ENCODE measurements at places on chromosomes 5 and 9. TPM values are rescaled to one million over a fixed set of nuclear protein-coding genes. Genes with fewer than 3 reads are reported as not detected.

DNA sequence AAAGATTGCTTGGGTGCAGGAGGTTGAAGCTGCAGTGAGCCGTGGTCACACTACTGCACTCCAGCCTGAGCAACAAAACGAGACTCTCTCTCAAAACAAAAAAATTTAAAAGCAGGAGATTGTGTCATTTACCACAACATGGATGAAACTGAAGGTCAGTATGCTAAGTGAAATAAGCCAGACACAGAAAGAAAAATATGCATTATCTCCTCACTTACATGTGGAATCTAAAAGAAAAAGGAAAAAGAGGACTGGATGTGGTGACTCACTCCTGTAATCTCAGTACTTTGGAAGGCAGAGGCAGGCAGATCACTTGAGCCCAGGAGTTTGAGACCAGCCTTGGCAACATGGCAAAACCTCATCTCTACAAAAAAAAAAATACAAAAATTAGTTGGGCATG lies 146.8 kb upstream of the DAPK1 start:
- H3K4me3 ChIP-seq: no peak overlapping the region
- no peak overlapping the region for H3K27ac ChIP-seq
- H3K4me1 ChIP-seq: no peaks in the 10 kb centered on the region
- no peaks in the 10 kb centered on the region for H3K36me3 ChIP-seq
- no peaks in the 10 kb centered on the region for H3K27me3 ChIP-seq

- peaks cover 50% of the 10 kb centered on the region for H3K4me1 ChIP-seq
- DNase-seq: no peak
- peak overlapping the region; percentile 69 for H3K27ac ChIP-seq
- no peaks in the 10 kb centered on the region for H3K27me3 ChIP-seq
- H3K36me3 ChIP-seq: peaks cover 15% of the 10 kb centered on the region
Measured at GRCh38 chr9:128093011-128093410, 25.0 kb downstream of the SLC25A25 start.

DNA sequence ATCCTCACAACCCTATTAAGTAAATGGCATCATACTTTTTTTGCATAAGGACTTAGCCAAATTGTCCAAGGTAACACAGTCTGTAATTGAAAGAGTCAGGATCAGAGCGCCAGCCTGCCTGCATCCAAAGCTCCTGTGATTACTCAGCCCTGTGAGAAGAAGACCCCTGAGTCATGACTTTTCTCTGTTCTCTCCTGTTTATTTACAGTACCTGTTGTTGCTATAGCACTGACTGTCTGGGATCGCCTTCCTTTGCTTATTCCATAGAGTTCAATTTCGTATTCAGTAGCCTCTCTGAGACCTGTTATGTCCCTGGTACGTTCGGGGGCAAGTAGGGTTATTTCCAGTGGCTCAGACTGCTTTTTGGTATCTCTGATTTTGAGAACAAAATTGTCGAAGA lies 71.8 kb downstream of the TNC start:
- H3K4me3 ChIP-seq: no peak overlapping the region
- H3K36me3 ChIP-seq: peaks cover 2% of the 10 kb centered on the region
- peaks cover 6% of the 10 kb centered on the region for H3K4me1 ChIP-seq
- peaks cover 19% of the 10 kb centered on the region for H3K27me3 ChIP-seq

GRCh38 chr5:77960305-77960704 lies 184.2 kb upstream of the TBCA start:
- DNase-seq: no peak
- peaks cover 10% of the 10 kb centered on the region for H3K4me1 ChIP-seq
- H3K27ac ChIP-seq: no peak overlapping the region
- H3K36me3 ChIP-seq: no peaks in the 10 kb centered on the region
- no peak overlapping the region for H3K4me3 ChIP-seq
- peaks cover 65% of the 10 kb centered on the region for H3K27me3 ChIP-seq

DNA sequence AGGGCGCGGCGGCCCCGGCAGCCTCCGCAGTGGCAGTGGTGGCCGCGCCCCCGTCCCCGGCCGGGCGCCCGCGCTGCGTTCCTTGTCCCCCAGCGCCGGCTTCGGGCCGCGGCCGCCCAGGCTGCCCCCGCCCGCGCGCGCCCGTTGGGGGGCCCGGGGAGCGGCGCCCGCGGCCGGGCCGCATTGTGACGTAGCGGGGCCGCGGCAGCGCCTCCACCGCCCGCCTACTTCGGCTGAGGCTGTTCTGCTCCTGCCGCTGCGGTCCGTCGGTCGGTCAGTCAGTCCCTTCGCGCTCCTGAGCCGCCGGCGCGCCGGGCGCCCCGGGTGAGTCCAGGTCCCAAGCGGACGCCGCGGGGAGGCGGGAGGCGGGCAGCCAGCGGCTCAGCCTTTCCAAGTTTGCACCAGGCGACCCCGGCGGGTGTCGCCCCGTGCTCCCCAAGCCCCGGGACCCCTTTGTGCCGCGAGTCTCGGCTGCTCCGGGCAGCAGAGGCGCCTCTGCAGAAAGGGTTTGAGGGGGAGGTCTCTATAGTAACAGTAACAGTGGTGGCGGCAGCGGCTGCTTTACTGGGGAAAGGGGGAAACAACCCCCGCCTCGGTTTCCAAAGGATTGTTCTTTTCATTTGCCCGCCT lies at the start of gene SNCAIP:
SNCAIP (plus strand) TSS at position 277 of the 630 bp plus-strand sequence. CDS start 78,898 bp downstream, outside the sequence.
- no peaks in the 10 kb centered on the region for H3K36me3 ChIP-seq
- H3K27me3 ChIP-seq: peaks cover 46% of the 10 kb centered on the region
- peaks cover 2% of the 10 kb centered on the region for H3K4me1 ChIP-seq
- peak within 1 kb of the TSS; percentile 40 for H3K4me3 ChIP-seq

GRCh38 chr5:80607343-80607742 lies 37.3 kb upstream of the ANKRD34B start:
- H3K27me3 ChIP-seq: no peaks in the 10 kb centered on the region
- H3K4me1 ChIP-seq: peaks cover 2% of the 10 kb centered on the region
- no peak for DNase-seq
- H3K27ac ChIP-seq: no peak overlapping the region

GRCh38 chr5:151280443-151280842 lies 23.1 kb downstream of the SLC36A3 start:
- H3K4me1 ChIP-seq: peaks cover 2% of the 10 kb centered on the region
- H3K36me3 ChIP-seq: no peaks in the 10 kb centered on the region
- no peak overlapping the region for H3K27ac ChIP-seq
- peaks cover 14% of the 10 kb centered on the region for H3K27me3 ChIP-seq

DNA sequence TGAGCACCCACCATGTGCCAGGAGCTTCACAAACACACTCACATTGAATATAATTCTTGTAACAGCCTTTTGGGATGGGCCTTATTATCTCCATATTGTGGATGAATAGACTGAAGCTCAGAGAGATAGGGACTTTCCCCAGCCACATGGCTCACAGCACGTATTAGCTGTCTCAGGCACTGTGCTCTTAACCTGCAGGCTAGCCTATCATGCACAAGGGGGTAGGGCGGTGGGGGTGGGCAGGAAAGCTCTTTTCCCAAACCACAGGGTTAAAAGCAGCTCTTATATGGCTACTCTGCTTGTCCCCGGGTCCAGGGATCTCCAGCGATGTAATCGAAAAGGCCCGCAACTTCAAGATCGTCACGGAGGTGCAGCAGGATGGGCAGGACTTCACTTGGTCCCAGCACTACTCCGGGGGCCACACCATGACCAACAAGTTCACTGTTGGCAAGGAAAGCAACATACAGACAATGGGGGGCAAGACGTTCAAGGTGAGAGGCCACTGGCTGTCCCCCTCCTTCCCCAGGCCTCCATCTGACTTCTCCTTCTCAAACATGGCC lies 2.6 kb downstream of the FABP6 start:
- no peaks in the 10 kb centered on the region for H3K4me1 ChIP-seq
- no peak overlapping the region for H3K27ac ChIP-seq
- no peak overlapping the region for H3K4me3 ChIP-seq
- H3K27me3 ChIP-seq: no peaks in the 10 kb centered on the region
- no peaks in the 10 kb centered on the region for H3K36me3 ChIP-seq
- DNase-seq: no peak

- H3K27ac ChIP-seq: peak overlapping the region; percentile 74
- H3K36me3 ChIP-seq: peaks cover 58% of the 10 kb centered on the region
- H3K4me1 ChIP-seq: peaks cover 67% of the 10 kb centered on the region
- peak overlapping the region; percentile 85 for H3K4me3 ChIP-seq
- no peaks in the 10 kb centered on the region for H3K27me3 ChIP-seq
Measured at GRCh38 chr5:35861718-35862117, 5.0 kb downstream of the IL7R start.

DNA sequence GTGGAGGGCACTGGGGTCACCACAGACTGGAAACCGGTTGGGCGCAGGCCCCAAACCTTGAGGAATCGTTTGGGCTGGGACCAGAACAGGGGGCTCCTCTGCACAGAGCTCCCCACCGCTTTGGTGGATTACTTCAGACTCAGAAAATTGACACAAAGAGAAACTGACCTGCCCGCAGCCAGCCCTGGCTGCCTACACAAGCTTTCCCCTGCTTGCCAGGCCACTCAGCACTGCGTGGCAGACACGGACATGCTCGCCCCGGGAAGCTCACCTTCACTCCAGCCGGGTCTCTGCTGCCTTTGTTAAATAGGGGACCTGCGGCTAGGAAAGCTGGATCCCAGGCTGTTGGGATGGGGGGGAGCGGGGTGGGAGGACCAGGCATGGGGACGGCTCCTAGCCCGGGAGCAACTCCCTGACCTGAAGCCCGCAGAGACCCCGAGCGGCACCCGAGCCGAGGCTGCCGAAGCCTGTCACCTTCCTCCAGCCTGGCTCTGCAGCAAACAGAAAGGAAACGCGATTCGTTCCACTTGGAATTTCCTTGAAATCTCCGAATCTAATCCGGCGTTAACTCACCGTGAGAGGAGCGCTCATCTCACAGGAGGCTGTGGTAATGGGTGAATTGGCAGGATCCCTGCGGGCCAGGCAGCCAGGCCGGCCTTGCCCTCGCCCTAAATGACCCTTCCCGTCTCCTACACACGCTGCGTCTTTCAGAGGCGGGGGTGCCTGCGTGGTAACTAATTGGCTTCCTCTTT lies 8.8 kb downstream of the PAX5 start:
- no peak for DNase-seq
- peaks cover 21% of the 10 kb centered on the region for H3K4me1 ChIP-seq
- peak overlapping the region; percentile 83 for H3K4me3 ChIP-seq
- peaks cover 88% of the 10 kb centered on the region for H3K27me3 ChIP-seq
- H3K27ac ChIP-seq: no peak overlapping the region
- no peaks in the 10 kb centered on the region for H3K36me3 ChIP-seq

DNA sequence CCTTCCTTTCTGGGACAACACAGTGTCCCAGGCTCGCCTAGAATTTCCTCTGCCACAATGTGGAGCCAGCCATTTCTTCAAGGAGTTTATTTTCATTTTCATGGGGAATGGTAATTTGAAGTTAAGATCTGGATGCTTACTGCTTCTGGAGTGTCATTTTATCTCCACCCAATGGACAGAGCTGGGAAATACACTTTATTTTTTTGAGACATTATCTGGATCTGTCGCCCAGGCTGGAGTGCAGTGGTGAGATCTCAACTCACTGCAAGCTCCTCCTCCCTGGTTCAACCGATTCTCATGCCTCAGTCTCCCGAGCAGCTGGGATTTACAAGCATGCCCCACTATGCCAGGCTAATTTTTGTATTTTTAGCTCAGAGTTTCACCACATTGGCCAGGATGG lies 12.7 kb upstream of the THG1L start:
- H3K36me3 ChIP-seq: peaks cover 7% of the 10 kb centered on the region
- DNase-seq: no peak
- peak overlapping the region; percentile 65 for H3K27ac ChIP-seq

DNA sequence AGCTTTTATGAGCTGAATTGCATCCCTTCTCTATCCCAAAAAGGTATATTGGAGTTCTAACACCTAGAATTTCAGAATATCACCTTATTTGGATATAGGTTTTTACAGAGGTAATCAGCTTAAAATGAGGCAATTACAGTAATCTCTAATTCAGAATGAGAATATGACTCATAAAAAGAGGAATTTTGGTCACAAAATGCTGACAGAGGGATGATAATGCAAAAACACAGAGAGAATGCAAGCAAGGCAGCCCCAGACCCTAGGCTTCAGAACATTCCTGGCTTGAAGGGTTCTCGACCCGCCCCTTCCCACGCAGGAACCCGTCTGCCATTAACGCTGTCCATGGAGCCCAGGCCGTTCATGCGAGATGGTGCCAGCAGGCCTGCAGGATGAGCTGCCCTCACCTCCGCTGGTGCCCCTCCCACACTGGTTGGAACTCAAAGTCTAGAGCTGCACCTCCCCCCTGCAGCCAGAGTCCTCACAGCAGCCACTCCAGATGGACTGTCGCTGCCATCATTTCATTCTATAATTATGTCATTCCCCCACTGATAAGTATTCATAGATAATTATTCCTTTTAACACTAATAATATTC lies 1173.4 kb upstream of the ACO1 start:
- H3K4me3 ChIP-seq: no peak overlapping the region
- H3K27me3 ChIP-seq: no peaks in the 10 kb centered on the region
- H3K27ac ChIP-seq: no peak overlapping the region
- no peaks in the 10 kb centered on the region for H3K4me1 ChIP-seq
- H3K36me3 ChIP-seq: no peaks in the 10 kb centered on the region
- no peak for DNase-seq

- no peak overlapping the region for H3K27ac ChIP-seq
- no peaks in the 10 kb centered on the region for H3K4me1 ChIP-seq
- DNase-seq: no peak
- H3K27me3 ChIP-seq: peaks cover 33% of the 10 kb centered on the region
- no peaks in the 10 kb centered on the region for H3K36me3 ChIP-seq
- no peak overlapping the region for H3K4me3 ChIP-seq
Measured at GRCh38 chr5:113232221-113232620, 202.6 kb downstream of the TSSK1B start.

GRCh38 chr5:143469125-143469524 lies 65.6 kb upstream of the NR3C1 start:
- H3K4me1 ChIP-seq: no peaks in the 10 kb centered on the region
- H3K36me3 ChIP-seq: no peaks in the 10 kb centered on the region
- H3K4me3 ChIP-seq: no peak overlapping the region
- no peak for DNase-seq

DNA sequence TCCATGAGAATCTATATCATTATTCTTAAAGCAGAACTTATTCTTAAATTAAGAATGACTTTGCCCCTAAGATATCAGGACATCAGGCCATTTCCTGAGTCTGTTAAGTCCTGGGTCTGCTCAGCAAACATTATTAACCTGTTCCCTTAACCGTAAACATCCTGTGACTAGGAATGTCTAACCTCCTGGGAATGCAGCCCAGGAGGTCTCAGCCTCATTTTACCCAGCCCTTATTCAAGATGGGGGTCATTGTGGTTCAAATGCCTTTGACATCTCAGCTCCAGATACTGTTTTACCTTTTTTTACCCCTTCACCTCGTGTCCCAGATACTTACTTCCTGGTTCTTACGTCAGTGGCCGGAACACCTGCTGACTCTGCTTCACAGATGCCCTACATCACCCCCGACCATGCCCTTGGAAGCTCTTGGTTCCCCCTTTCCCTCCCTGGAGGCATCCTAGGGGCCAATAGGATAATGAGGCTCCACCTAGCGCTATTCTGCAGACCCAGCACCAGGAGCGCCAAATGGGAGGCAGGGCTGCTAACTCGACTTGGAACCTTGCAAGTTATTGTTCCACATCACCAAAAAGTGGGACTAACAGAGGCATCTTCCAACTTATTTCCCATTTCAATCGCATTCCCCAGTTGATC lies 182.5 kb downstream of the MED10 start:
- no peak for DNase-seq
- no peaks in the 10 kb centered on the region for H3K36me3 ChIP-seq
- no peak overlapping the region for H3K27ac ChIP-seq
- H3K27me3 ChIP-seq: peaks cover 6% of the 10 kb centered on the region

Gene MRRF
- total RNA-seq: 29.0 TPM

Gene IRGM
- 4.4 TPM for total RNA-seq

Gene CBY3
- not detected for total RNA-seq

Gene TMC1
- not detected for total RNA-seq

Gene ORM1
- total RNA-seq: not detected

Gene PITX1
- total RNA-seq: not detected

Gene HMHB1
- not detected for total RNA-seq

Gene UTP15
- 21.6 TPM for total RNA-seq
